ENCODE measurements at places on chromosomes 16 and 17.

GRCh38 chr16:1914084-1914608, 4.1 kb downstream of the HS3ST6 start:
- DNase-seq = no peak

DNA sequence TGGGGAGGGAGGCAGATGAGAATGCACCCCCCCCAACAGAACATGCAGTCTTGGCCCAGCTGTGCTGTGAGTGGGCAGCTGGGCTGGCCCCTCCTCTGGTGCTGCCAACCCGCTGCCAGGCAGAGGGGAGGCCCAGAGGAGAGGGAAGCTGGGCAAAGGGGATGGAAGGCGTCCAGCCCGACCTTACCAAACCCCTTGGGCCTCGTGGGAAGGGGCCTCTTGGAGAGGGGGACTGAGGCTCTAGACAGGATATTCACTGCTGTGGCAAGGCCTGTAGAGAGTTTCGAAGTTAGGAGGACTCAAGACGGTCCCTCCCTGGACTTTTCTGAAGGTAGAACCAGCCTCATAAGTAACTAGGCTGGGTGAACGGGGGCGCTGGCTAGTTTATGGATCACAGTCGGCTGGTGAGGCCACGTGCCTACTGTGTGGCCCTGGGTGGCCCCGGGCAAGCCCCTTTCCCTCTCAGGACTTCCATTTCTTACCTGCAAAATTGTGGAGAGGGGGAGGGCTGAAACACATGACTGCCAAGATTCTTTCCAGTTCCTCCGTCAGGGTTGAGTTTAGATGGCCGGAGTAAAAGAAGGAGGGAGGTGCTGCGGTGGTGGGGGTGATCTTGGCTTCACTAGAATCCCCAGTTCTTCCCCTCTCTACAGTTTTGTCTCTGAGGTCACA, 857 bp upstream of the STAT5A start:
- DNase-seq = no peak

GRCh38 chr16:50310308-50311133, 44.2 kb downstream of the ADCY7 start:
- DNase-seq = no peak

DNA sequence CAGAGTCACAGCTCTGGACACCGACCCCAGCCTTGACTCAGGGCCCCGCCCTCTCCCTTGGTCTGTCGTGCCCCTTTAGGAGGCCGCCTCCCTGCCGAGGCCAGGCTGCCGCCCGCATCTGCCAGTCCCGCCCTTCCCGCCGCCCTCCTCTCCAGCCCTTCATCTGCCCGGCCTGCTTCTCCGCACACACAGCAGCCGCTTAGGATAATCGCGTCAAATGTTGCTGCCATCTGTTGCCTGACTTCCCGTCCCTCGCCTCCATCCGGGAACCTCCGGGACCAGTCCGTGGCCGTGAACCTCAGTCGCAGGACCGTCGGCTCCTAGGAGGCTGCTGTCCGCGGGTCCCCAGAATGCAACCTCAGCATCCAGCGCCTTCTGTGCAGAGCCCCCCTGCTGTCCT, 11.9 kb downstream of the GSE1 start:
- DNase-seq = no peak

DNA sequence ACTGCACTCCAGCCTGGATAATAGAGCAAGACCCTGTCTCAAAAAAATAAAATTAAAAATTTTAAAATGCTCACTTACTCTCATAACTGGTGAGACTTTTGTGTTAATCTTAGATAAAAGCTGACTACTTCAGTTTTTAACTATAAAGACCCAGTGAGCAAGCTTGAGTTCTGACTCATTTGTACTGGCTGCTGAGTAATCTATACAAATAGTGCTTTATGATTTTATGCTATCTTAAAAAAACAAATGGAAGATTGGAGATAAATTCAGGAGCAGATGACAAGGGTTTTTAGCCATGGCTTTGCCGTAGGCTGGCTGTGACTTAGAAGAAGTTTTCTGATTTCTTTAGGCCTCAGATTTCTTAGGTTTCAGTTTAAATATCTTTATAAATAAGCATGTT, 30.5 kb downstream of the SNTB2 start:
- DNase-seq = no peak

GRCh38 chr16:88558457-88559442, 11.5 kb upstream of the ZC3H18 start:
- no peak for DNase-seq

DNA sequence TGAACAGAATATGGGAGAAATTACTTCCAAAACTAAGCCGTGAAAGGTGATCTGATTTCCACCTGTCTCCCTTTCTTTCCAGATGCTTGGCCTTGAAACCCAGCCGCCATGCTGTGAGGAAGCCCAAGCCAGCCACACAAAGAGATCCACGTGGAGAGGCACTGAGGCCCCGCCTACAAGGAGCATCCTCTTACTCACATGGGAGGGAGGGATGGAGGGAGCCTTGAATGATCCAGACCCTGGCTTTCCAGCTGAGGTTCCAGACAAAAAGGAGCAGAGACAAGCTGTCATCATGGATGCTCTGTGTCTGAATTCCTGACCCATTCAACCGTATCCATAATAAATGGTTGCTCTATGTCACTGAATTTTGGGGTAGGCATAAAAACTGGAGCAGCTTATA, 48.9 kb upstream of the HAPSTR1 start:
- no peak for DNase-seq

DNA sequence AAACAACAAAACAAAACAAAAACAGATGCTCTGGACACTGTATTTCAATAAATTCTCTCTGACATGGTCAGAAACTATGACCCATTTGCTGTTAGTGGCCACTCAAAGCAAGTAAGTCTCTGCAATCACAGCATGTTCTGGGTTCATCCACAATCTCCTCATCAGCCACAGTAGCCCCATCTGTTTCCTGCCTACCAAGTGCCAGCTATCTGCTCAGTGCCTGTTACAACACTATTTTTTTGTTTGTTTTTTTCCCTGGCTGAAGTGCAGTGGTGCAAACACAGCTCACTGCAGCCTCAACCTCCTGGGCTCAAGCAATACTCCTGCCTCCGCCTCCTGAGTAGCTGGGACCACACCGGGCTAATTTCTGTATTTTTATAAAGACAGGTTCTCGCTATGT, 137.9 kb downstream of the SOX9 start:
- DNase-seq = no peak

Data from stimulated activated CD8-positive, alpha-beta memory T cell treated with anti-CD3 and anti-CD28 coated beads, Interleukin-7, amount 100 ng/mL, for 4 hours (primary cell).